ENCODE measurements at places on chromosomes 3 and 15.

DNA sequence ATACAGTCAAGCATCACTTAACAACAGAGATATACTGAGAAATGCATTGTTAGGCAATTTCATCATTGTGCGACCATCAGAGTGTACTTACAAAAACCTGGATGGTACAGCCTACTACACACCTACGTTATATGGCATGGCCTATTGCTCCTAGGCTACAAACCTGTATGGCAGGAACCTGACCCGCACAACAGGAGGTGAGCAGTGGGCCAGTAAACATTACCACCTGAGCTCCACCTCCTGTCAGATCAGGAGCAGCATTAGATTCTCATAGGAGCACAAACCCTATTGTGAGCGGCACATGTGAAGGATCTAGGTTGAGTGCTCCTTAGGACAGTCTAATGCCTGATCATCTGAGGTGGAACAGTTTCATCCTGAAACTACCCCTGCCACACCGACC, 89.7 kb downstream of the SCAPER start:
- no peak for DNase-seq

- DNase-seq = peak; percentile 60
These were observed 333.4 kb downstream of the THSD4 start for GRCh38 chr15:71448688-71449114.

DNA sequence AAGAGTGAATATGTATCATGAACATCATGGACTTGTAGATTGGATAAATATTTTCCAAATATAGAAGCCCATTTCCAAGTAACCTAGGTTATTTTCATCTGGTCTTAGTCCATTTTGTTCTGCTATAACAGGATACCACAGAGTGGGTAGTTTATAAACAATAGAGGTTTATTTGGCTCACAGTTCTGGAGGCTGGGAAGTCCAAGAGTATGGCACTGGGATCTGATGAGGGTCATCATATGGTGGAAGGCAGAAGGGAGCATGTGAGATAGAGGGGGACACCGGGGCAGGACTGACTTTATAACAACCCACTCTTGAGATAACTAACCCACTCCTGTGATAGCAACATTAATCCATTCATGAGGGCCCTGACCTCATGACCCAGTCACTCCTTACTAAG, 9.4 kb upstream of the MGA start:
- DNase-seq = no peak

DNA sequence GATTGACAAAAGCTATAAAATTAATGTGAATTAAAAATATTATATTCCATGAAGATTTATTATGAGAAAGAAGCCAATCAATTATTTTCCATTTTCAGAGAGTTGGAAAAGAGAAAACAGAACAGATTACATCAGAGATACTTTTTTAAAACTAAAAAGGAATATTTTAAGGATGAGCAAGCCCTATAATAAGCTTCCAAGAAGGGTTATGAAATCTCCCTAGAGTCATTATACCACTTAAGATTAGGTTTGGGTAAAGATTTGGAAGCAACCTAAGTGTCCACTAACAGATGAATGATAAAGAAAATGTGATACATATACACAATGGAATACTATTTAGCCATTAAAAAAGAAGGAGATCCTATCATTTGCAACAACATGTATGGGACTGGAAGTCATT, 51.6 kb upstream of the FSIP1 start:
- DNase-seq = no peak

- no peak for DNase-seq
These were observed 2.1 kb upstream of the CCDC33 start for GRCh38 chr15:74233851-74234597.

DNA sequence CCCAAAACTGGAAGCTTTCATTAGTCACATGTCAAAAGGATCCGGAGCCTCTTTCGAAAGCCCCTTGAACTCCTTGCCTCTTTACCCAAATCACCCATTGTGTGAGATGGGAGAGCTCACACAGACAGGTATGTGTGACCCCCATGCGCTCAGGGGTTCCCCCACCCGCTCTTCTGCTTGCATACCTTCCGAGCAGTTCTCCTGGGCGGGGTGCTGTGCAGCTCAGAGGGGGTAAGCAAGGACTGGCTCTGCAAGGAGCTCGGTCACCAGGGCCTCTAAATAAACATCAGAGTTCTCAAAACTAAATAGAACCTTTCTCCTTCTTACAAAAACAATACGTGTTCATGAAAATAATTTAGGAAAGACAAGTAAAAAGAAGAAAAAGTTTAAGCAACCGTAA, 55.7 kb downstream of the PXYLP1 start:
- no peak for DNase-seq

GRCh38 chr15:70892912-70893560, 410 bp downstream of the LRRC49 start:
- DNase-seq = peak; percentile 42

DNA sequence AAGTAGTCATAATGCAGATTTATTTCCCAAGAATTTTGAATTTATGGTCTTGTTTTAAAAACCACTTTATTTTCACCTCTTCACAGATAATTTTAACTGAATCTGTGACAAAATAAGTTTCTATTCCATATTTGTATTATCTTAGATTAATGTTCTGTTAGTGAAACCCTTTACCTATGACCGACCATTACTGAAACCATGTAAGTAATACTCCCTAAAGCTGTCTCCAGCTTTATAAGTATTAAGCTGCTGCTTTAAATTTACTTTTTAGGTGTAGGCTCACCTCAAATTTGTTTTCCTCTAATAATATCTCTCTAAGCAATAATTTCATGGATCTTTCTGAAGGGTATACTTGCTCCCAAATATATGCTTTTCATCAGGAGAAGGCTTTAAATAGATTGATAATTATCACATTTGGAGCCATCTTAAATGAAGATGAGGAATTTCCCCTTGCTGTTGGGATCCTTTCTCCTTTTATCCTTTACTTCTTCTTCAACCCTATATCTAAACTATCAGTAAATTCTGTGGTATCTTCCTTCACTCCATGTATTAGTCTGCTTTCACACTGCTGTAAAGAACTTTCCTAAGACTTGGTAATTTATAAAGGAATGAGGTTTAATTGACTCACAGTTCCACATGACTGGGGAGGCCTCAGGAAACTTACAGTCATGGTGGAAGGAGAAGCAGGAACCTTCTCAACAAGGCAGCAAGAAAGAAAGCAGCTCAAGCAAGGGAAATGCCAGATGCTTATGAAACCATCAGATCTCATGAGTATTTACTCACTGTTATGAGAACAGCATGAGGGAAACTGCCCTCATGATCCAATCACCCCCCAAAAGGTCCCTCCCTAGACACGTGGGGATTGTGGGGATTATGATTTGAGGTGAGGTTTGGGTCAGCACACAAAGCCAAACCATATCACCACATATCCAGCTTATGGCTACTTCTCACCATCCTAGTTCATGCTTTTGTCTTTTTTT, 92.3 kb upstream of the P2RY1 start:
- DNase-seq = no peak

DNA sequence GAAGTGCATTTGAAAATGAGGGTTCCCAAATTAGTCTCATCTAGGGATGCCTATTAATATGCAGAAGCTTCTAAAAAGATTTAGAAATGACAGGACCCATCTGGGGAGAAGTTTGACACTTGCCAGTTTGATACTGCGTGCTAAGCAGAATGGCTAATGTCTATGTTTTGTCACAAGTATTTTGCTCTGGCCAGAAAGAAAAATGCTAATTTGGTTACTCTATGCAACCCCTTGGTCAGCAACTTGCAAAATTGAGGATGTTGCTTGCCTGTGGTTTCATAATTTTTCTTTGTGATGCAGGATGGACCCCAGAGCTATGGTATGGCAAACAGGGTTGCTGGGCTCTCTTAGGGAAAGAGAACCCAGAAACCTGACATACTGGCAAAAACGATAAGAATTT, 148.2 kb downstream of the FMN1 start:
- no peak for DNase-seq

GRCh38 chr3:155219106-155219505, 74.4 kb downstream of the STRIT1 start:
- DNase-seq = no peak

DNA sequence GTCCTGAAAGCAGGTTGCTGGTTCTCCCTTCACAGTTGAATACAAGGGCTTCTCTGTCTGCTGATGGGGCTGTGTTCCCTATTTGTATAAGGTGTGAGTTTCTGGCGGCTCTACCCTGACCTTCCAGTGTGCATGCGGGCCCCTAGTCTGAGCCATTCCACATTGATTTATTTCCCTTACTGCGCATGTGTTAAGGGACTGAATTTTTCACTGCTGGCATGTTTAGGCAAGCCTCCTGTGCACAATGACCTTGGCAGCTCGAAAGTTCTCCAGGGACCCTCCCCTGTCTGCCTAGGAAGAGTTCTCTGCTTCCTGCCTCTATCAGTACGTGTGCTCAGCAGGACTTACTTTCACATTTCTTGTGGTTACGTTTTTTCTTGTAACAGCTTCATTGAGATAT, 11.4 kb downstream of the TRAK1 start:
- DNase-seq = no peak

- no peak for DNase-seq
These were observed 53.7 kb upstream of the FAM174B start for GRCh38 chr15:92709110-92709790.

- DNase-seq = no peak
These were observed 11.4 kb upstream of the STAB1 start for GRCh38 chr3:52483577-52484381.

DNA sequence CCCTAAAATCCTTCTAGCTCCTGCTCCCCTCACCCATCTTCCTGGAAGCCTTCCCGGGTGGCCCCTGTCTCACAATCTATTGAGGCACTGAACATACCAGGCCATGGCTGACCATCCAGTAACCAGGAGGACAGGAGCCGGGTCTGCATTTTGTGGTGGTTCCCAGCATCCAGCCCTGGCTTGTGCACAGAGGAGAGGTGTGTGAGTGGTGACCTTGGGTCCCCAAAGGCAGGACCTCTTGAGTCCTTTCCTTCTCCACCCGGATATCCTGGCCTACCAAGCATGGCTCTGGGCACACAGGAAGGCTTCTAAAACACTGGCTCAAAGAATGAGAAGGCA, 7.8 kb downstream of the CSK start:
- DNase-seq = no peak

DNA sequence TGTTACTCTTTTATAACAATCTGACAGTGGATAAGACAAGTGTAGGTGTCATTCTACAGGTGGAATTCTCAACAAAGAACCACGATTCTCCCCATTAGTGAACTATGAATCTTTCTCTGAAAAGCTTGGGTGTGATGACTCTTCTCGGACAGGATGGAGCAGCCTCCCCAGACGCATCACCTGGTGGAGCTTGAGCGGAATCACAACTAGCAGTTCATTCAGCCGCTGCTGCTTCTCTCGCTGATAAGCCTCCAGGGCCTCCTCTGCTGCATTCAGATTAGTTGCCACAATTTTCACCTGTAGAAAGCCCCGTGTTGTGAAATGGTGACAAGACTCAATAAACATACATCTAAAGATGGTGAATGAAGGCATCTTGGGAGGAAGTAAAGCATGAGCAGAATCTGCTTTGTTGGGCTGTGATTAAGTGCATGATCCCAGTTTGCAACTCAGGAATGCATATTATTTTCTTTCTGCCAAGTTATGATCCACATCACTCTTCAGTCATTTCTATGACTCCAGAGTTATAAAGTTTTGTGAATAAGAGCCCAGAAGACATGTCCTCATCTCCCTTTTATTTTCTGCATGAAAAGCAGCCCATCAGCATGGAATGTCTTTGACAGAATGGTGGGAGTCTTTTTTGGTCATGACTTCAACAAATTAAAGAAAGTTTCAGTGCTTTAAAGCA, 93.6 kb downstream of the BOC start:
- peak; percentile 11 for DNase-seq

- DNase-seq = peak; percentile 30
These were observed 61.3 kb downstream of the CRYBG3 start for GRCh38 chr3:97882975-97883598.

GRCh38 chr3:182487611-182488010, 305.7 kb upstream of the ATP11B start:
- no peak for DNase-seq

DNA sequence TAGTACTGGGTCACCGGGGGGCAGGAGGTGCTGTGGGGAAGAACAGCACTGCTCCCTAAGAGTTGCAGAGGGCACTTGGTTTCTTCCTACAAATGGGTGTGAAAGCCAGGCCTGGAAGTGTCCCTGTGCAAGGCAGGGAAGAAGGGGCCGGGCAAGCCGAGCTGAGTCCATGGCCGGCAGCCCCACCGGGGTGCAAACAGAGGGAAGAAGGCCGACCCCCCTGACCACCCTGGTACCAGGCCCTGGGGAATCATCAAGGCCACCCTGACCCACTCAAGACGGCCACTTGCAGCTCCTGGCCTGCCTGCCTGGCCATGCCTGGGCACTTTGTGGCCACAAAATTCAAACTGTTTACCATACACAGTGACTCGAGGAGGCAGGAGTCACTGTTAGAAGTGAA, 8.7 kb upstream of the DNAJB8 start:
- no peak for DNase-seq

GRCh38 chr3:114892131-114892879, 254.8 kb downstream of the ZBTB20 start:
- no peak for DNase-seq

DNA sequence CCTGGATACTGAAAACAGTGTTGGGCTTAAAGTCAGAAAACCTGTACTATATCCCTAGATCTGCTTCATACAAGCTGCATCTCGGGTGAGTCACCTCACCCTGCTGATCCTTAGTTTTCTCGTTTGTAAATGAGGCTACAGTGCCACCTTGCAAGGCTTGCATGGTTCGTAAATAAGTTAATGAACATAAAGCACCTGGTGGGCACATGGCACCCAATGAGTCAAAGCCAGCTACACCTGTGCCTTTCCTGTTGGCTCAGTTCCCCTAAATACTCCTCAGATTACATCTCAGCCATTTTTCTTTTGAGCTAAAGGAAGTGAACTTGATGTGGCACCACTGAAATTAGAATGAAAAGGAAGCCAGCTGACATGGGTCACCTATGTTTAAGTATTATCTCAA, 26.5 kb downstream of the RTP1 start:
- no peak for DNase-seq

DNA sequence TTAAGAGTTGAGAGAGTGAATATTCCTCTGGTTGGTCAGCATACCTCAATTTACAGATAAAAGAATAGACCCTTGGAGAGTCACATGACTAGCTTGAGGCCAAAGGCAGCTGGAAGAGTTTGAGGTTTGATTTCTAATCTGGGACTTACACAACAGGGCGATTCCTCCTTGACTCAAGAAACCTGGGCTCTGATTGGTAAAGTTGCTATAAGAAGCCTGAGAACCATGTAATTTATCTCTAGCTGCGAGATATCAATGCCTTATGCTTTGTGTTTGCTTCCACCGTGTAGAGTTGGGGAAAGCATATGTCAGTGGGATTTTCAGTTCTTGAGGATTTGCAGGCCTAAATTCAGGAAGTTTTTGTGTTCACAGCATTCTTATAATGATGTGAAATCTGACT, 206.0 kb downstream of the KLHL25 start:
- no peak for DNase-seq
